ENCODE measurements at places on chromosomes 1 and 21.

DNA sequence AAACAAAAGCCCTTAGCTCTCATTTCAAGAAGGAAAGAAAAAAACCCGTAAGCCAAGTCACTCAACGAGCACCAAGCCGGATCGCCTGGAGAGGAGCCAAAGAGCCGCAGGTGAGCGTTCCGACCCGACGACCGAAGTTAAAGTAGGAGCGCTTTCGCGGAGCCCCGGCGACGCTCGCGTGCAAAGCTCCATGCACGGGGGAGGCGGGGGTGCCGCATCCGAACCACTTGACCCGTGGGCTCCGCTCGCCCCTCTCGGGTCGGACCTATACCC, 382 bp downstream of the GPBP1L1 start:
- DNase-seq = peak; percentile 73

DNA sequence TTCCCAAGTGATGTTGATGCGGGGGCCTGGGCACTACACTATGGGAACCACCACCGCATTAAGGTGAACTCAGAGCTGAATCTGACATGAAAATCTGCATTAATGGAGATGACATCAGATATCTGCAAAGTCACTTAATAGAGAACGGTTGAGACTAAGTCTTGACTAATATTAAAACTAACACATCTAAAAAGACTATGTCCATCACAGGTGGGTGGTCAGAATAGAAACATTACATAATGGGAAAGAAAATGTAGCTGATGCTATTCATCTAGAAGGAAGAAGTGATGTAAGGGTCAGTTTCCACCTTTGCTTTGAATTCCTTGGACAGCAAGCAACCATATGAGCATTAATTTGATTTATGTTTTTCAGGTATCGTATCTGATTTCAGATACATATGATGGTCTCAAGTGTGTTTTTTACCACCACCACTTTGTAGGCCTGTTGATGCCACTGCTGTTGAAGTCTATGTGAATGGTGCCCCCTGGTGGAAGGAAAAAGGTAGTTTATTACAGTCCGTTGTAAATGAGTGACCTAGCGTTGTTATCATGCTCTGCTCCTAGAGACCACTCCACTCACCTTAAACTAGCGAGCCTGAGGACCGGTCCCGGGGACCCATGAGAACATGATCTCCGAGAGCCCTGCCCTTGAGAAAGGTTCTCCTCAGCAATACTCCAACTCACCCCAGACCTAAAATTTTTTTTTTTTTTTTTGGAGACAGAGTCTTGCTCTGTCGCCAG, 73.5 kb downstream of the BACH1 start:
- peak; percentile 28 for DNase-seq

DNA sequence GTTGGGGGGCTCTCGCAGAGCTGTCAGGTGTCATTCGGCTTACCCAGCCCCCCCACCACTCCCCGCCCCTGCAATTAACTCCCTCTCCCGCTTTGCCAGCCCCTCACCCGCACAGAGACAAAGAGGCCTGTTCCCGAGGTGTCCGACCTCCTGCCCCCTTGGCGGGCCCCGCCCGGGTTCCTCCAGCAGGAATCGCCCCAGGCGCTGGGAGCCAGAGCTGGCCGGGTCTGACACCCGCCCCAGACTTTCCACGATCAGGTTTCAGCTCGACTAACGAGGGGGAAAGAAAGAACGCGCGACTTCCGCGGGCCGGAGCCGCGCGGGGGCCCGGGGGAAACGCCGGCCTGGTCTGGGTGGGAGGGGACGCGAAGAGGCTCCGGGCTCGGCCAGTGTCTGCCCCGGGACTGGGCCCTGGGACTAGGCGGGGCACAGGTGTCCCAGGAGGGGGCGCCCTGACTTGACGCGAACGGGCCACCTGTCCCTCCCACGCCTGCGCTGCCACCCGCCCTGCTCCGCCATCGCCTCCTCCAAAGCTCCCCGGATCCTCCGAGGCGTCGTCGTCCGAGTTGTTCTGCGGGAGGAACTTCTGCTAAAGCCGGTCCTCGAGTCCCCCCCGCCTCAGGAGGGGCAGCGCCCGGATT, 36.4 kb upstream of the HHAT start:
- peak; percentile 39 for DNase-seq

DNA sequence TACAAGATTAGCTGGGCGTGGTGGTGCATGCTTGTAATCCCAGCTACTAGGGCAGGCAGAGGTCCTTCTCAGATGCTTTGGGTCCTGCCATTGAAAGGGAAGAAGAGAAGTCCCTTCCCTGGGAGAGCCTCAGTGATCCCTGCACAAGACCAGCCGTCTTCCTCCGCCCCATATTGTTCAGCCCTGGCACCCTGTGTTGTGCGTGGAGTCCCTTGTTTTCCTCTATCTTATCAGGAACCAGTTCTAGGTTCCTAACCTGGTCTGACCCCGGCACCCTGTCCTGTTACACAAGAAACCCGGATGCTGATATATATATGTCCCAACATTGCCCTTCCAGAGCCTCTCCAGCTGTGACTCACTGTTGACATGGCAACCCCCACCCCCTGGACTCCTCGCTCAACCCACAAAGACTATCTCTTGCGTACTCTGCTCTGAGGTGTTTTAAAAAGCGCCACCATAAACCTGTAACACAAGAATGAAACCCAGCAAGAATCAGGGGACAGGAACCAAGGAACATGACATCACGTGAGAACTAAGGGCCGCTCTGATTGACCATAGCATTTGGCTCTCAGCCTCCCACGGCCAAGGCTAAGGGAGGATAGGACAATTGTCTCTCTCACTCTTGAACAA, 4.8 kb downstream of the MX2 start:
- DNase-seq = no peak

GRCh38 chr1:107594536-107594935, 370.4 kb downstream of the VAV3 start:
- DNase-seq = no peak

GRCh38 chr1:232209357-232209756, 420.6 kb downstream of the SIPA1L2 start:
- DNase-seq = no peak

Measured in activated naive CD4-positive, alpha-beta T cell treated with anti-CD3 and anti-CD28 coated beads, Interleukin-2, amount 50 U/mL, for 16 hours (primary cell).